ENCODE measurements at places on chromosomes 1 and 21.

- DNase-seq: no peak
Observed at GRCh38 chr1:191134796-191135195, 657.1 kb upstream of the BRINP3 start.

DNA sequence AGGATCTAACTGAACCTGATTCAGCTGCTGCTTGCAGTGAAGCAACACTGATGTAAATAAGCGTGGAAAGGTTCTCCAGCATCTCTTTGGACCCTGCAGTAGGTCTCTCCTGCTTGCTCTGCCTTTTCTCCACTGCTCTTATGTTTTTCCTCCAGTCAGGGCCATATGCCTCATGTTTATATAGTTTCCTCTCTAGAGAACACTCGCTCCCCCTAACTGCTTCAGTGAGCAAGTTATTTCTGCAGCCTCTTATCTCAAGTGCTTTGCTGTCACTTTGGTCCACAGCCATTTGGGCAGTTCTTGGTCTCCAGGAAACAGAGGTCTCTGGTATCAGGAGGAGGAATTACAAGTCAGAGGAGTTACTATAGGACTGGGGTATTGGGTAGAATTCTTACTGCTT is 5.3 kb downstream of the PRUNE1 start:
- no peak for DNase-seq

DNA sequence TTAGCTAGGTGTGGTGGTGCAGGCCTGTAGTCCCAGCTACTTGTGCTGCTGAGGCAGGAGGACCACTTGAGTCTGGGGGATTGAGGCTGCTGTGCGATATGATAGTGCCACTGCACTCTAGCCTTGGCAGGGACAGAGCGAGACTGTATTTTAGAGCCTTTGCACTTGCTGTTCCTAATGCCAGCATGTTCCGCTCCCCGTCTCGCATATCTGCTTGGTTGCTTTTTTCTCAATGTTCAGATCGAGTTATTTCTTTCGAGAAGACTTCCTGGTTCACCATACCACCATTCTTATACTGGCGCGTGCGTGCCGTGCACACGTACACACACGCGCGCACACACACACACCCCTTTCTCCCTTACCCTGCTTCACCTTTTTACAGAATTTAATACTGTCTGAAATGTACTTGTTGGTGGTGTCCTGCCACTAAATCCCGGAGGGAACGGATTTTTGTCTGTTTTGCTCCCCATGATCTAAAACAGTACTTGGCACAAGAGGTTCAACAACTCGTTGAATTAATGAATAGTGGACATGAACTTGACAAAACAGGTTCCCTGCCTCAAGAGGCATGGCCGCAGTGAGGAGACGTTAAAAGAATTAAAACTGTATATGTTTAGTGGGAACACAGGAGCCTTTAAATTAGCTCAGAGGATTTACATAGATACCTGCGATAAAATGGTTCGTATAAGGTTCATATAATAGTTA is 1.1 kb upstream of the RPRD2 start:
- peak; percentile 22 for DNase-seq

- no peak for DNase-seq
Observed at GRCh38 chr1:46284597-46285564, 18.5 kb downstream of the LRRC41 start.

DNA sequence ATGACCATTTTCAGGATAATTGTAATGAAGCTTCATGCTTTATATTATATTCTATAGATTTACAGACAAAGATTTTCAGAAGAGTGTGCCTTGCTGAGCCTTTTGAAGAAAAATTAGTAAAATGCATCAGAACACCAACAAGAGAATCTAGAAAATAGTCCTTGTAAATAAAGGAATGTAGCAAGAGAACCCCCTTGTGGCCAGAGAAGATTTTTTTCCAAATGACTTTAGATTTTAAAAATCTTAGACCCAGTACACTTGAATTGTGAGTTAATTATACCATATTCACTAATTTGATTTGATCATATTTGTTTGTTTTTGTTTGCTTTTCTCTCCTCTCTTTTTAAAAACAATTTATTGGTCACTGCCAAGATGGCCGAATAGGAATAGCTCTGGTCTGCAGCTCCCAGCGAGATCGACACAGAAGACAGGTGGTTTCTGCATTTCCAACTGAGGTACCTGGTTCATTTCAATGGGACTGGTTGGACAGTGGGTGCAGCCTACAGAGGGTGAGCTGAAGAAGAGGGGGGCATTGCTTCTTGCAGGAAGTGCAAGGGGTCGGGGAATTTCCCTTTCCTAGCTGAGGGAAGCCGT is 12.8 kb upstream of the IFI44L start:
- no peak for DNase-seq

GRCh38 chr1:36365381-36365780 is 20.3 kb downstream of the STK40 start:
- no peak for DNase-seq

DNA sequence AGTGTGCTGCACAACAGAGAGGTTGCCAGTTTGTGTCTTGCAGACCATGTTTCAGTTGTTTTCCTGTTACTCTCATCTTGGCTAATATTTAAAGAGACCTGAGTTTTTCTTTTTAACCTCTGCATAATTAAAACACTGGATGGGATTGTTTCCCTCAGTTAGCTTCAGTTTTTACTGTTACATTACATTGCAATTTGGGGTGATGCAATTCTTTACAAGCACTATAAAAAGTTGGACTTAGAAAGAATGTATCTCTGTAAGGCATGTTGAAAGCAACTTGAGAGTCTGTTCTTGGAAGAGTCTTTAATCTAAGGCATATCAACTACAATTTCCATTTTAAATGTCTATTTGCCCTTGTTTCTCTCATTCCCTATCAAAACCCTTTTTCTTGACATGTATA is 99.1 kb downstream of the DNM3 start:
- DNase-seq: no peak

DNA sequence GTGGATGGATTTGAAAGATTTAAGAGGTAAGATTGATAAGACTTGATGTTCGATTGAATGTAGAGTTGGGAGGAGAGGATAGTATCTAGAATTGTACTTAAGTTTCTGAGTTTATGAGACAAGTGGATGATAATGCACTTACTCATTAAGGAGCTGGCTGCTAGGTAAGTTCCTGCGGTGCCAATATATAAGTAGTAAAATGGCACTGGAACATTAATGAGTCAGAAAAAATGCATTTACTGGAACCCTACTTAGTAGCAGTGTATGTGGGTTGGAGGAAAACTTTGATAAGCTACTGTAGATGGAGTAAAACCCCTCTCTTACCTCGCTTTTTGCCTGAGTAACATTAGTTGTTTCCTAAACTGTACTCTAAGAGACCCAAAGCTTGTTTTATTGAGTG is 68.2 kb downstream of the ZFYVE9 start:
- DNase-seq: no peak

- DNase-seq: no peak
Observed at GRCh38 chr1:117646007-117646811, 40.4 kb downstream of the TENT5C start.

GRCh38 chr1:184456189-184456588 is 69.4 kb downstream of the C1orf21 start:
- no peak for DNase-seq

DNA sequence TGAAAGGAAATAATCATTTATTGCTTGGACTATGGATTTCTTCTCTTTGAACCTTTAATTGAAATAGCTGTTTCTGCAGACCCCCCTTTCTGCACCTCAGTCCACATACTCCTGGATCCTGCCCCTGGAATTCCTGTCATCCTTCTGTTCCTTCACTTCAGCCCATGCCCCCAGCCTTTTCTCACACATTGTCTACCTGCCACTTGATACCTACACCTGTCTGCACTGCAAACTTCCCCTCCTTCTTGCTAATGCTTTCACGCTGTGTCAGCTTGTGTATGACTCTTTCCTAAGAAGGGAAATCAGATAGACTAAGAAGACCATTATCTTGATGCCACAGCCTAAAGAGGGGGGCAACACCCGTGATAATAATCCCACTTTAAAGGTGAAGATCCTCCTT is 80.3 kb upstream of the EXO1 start:
- no peak for DNase-seq

DNA sequence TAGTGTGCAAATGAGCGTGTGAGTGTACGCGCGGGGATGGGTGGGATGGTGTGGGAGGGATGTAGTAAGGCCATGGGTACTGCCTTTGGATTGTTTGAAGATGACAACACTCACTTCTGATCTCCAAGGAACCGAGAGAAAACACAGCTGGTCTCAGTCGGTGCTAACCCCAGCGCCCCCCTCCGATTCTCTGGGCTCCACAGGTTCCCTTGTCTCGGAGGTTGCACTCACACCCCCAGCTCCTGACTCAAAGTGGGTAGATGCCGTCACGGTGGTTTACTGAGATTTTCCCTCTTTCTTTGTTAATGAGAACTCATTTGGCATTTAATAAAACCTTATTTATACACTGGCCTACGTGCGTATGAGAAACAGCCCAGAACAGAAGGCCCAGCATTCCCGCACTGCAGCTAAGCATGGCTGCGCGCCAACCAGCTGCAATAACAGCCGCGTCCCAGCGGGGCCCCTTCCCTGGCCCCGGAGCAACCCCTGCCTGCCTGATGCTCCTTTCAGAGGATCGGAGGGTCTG is 25.8 kb downstream of the ABCA4 start:
- no peak for DNase-seq
